ENCODE measurements at places on chromosomes 11 and 22. TPM values are rescaled to one million over a fixed set of nuclear protein-coding genes. Genes with fewer than 3 reads are reported as not detected.

RFPL3 gene
- not detected for total RNA-seq

TRIM48 gene
- total RNA-seq = not detected

BTBD18 gene
- total RNA-seq = not detected

TP53AIP1 gene
- not detected for total RNA-seq

YPEL1 gene
- 0.98 TPM for total RNA-seq

GRAP2 gene
- not detected for total RNA-seq

SNX15 gene
- 5.9 TPM for total RNA-seq

NAALADL1 gene
- total RNA-seq = 13.1 TPM

PI4KA gene
- total RNA-seq = 37.3 TPM

RAB3IL1 gene
- total RNA-seq = 3.5 TPM

ANO9 gene
- not detected for total RNA-seq

PANX3 gene
- not detected for total RNA-seq

RHBDD3 gene
- 6.8 TPM for total RNA-seq

TEX54 gene
- total RNA-seq = not detected

HOATZ gene
- not detected for total RNA-seq

CCDC73 gene
- total RNA-seq = not detected

SMDT1 gene
- total RNA-seq = 7.8 TPM

PARVA gene
- total RNA-seq = 24.9 TPM

NDUFA6 gene
- total RNA-seq = 63.1 TPM

PHLDA2 gene
- total RNA-seq = 5.7 TPM

KRTAP5-1 gene
- not detected for total RNA-seq

MRGPRE gene
- total RNA-seq = not detected

RAB38 gene
- 1.1 TPM for total RNA-seq

ART5 gene
- not detected for total RNA-seq

CCDC87 gene
- total RNA-seq = 0.15 TPM

PRPF19 gene
- total RNA-seq = 36.8 TPM

FDX1 gene
- 8.5 TPM for total RNA-seq

TTLL1 gene
- total RNA-seq = 16.8 TPM

HSPB2 gene
- total RNA-seq = 1.9 TPM

PPP2R5B gene
- 8.9 TPM for total RNA-seq

CCDC157 gene
- total RNA-seq = 0.59 TPM

TNNT3 gene
- total RNA-seq = 0.15 TPM

SYT13 gene
- not detected for total RNA-seq

ZNF74 gene
- 7.7 TPM for total RNA-seq

SMTNL1 gene
- total RNA-seq = not detected

MOB2 gene
- total RNA-seq = 26.3 TPM

OR51I2 gene
- total RNA-seq = not detected

CREB3L1 gene
- 19.9 TPM for total RNA-seq

KRTAP5-9 gene
- total RNA-seq = not detected

OR8G5 gene
- total RNA-seq = not detected

RCOR2 gene
- total RNA-seq = 0.70 TPM

OR56A1 gene
- not detected for total RNA-seq

CELSR1 gene
- 0.30 TPM for total RNA-seq
